ENCODE measurements at places on chromosomes 1 and 21.

- DNase-seq = no peak
These were observed 146.5 kb upstream of the TNR start for GRCh38 chr1:175889848-175890247.

- DNase-seq = no peak
These were observed 170.0 kb downstream of the LTN1 start for GRCh38 chr21:28822486-28823335.

- no peak for DNase-seq
These were observed 22.8 kb upstream of the LRRC38 start for GRCh38 chr1:13536571-13536970.

DNA sequence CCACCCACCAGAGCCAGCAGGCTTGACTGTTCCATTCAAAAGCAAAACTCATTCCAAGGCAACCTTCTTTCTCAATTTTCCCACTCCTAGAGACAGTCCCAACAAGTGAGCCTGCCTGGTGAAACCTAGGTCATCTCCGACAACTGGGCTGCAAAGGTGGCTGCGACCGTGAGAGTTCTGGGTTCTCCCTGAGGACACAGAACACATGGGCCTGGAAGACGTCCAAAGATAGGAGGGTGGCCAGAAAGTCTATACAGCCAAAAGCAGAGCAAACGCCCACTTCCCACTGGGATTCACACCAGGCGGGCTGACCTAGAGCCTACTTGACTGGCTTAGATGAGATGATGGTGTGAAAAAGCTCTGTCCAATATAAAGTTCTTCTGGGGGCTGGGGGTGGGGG lies 90.2 kb upstream of the GRIK3 start:
- DNase-seq = no peak

GRCh38 chr1:203282720-203283542 lies 22.4 kb upstream of the BTG2 start:
- no peak for DNase-seq

DNA sequence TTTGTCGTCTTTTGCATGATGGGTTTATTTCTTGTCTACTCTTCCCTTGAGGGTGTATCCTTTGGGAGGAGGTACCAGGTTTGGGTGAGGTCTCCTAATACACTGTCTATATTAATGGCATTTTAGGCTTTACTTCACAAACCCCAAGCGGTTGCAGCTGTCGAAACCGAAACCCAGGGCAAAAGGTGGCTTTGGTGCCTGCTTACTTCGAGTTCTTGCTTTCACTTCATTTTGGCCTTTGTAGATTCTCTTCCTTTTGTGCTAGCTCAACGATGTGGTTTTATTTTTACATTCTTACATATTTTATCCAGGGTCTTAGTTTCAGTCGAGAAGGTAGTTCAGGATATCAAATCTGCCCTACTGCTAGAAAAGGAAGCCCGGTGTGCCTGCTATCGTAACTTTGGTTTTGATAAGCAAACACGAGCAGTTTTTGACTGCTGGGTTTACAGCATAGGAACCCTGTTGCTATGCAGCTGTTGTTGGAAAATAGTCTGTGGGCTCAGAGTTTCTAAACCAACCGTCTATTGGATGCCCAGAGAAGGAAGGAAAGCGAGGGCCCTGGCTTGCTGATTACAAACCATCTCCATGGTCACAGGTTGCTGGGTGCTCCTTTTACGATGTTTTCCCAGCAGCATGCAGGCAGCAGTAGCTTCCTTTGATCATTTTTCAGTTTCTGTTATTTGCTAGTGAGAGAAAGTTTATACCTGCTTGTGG lies 9.8 kb upstream of the TSPAN2 start:
- DNase-seq = peak; percentile 36

DNA sequence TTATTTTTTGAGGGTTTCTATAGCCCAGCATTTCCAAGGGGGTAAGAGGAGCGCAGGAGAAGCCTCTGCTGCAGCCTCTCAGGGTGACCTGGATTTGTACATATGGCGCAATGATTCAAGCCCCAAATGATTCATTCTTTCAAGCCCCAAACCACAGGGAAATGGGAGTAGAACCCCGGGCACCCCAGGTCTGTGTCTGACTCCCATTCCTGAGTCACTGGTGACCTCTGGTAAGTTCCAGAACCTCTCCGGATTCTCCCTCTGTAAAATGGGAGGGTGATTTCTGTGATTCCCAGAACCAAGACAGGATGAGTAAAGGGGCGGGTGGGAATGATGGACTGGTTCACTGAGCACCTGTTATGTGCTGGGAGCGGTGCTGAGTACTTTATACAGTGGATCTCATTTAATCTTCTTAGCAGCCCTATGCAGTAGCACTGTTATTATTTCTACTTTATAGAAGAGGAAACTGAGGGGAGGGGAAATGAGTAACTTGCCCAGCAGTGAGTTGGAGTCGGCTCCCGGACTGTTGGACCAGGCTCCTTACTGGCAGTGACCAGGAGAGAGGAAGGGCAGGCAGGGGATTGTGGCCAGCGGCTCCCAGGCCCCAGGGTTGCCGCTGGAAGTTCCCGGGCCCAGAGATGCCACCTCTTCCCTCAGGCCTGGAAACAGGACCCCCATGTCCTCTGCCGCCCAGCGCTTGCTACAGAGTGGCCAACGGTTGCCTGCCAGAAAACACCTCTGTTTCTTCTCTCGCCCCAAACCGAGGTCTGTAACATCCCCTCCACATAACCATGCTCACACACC lies 20.3 kb upstream of the SLC26A9 start:
- peak; percentile 26 for DNase-seq

Measured in inflammatory macrophage treated with lipopolysaccharide for 1 hour (primary cell).